ENCODE measurements at places on chromosomes 1 and 21.

- no peak for DNase-seq
Measured at GRCh38 chr1:56496158-56496557, 83.2 kb downstream of the PLPP3 start.

DNA sequence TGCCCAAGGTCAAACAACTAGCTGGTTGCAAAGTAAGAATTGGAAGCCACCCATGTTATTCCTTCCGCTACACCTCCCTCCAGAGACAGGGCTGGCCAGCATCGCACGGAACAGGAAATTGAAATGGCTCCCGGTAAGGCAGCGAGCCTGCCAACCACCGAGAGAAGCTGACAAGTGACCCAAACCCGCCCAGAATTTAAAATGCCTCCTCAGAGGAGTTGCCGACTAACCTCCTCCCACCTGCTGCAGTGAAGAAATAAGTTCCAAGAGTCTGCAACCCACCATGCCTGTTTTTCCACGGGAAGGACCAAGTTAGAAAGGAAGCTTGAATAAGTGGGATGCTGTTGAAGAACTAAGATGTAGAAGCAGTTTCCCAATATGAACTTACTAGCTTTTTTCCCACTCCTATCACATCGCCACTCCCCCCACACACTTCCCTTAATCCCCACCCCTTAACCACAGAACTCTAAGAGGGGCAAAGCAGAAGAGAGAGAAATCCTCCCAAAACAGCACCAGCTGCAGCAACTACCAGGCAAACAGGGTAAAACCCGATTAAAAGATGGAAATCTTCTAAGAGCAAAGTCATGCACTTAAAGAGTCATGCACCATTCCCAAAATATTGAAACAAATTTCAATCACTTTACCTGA is 78.6 kb downstream of the TIAM1 start:
- DNase-seq, result no peak

- DNase-seq, result no peak
Measured at GRCh38 chr1:71667216-71667615, 586.4 kb upstream of the ZRANB2 start.

DNA sequence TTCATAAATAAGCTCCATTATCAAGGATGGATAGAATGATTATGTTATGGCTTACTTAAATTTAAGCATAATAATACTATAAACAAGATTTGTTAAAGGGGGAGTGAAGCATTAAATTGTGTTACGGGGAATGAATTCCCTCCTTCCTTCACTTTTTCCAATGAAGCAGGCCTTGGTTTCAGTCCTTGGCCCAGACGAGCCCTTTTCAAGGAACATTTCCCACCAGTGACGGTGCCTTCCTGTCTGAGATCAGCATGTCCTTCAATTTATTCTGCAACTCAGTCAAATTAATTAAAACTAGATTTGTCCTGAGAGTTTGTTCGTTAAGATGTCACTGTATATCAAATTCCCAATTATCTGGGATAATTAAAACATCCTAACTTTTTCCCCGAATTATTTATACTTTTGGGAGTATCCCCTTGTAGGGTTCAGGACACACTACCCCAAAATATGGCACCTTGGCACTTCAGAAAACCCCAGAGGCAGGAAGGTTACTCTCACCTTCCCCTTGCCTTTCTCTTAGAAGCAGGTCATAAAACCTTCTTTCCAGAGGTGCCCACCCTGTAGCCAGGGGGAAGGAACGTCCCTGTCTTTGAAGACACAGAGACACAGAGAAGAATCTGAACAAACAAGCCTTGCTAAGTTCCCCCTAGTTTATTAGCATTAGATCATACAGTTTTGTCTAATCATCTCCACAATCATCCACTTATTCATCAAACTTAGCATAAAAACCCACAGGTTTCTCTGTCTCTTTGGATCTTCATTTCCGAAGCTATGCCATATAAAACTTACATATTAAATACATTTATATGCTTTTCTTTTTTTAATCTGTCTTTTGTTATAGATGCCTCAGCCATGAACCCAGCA is 86.2 kb upstream of the ARHGAP29 start:
- DNase-seq, result peak; percentile 79

DNA sequence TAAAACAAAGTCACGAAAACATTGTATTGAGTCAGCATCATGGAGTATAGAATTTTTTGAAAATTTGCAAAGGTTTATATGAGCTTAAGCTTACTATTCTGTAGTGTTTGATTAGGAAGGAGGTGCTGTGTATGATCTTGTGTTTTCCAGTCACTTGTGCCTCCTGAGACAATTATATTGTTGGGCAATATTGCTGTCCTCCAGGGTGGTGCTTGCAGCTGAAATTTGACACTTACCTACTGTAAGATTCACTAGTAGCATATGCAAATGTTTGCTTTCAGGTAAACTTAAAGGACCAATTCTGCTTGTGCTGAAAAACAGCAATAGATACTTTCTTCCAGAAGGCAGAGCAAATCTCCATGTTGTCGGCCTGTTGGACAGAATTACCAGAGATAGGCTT is 268.0 kb downstream of the TGFB2 start:
- no peak for DNase-seq

- DNase-seq, result no peak
Measured at GRCh38 chr1:98929437-98929836, 75.2 kb downstream of the PLPPR5 start.

DNA sequence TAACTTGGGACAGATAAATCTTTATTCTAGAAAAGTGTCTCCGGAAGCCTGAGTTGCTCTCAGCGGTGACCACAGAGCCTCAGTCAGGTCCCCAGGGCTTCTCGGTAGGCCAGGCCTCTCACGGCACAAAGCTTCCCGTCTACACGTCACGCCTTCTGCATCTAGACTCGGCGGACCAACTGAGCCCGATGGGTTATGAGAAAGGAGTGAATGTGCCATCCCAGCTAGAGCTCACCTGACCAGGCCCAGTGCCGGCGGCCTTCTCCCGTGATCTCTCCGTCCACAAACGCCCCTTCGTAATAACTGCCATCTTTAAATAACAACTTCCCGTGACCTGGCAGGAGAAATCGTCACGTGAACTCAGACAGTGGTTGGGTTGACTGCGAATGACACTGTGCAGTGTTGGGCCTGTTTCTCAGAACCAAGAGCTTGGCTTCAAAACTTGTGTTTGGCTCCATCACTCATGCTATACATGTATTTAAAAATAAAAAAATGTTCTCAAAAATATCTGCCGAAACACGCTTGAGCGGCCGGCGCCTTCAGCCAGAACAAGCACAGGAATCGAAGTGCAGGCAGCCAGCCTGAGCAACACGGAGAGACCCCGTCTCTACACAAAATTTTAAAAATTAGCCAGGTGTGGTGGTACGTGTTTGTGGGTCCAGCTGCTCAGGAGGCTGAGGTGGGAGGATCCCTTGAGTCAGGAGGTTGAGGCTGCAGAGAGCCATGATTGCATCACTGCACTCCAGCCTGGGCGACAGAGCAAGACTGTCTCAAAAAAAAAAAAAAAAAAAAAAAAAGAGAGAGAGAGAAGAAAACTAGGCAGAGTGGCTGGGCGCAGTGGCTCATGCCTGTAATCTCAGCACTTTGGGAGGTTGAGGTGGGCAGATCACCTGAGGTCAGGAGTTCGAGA is 3.1 kb downstream of the MORN1 start:
- no peak for DNase-seq

- DNase-seq, result no peak
Measured at GRCh38 chr1:15258833-15259621, 12.0 kb downstream of the FHAD1 start.

DNA sequence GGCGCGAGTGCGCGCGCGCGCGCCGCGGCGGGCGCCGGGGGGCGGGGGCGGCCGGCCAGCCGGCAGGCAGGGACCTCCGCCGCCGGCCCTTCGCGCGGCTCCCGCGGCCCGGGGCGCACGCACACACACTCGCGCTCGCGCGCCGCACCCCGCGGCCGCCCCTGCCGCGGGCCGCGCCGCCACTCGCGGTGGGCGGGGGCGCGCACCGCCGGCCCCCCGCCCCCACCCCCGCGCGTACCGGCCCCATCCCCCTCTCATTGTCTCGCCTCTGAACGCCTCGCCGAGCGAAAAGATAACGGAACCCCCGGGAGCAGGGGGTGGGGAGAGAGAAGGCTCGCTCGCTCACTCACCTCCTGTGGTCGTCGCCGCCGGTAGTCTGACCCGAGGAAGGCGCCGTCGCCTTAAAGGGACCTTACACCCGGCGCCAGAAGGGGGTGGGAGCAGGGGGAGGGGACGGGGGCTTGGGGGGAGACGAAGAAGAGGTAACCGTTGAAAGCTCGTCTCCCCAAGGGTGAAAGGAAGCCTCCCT is 428 bp downstream of the POGZ start:
- DNase-seq, result peak; percentile 35

GRCh38 chr1:151807766-151808165 is 2.5 kb upstream of the LINGO4 start:
- no peak for DNase-seq

- DNase-seq, result no peak
Measured at GRCh38 chr1:39048745-39049370, 22.7 kb downstream of the NDUFS5 start.

GRCh38 chr1:4119516-4120220 is 219.6 kb upstream of the C1orf174 start:
- no peak for DNase-seq

DNA sequence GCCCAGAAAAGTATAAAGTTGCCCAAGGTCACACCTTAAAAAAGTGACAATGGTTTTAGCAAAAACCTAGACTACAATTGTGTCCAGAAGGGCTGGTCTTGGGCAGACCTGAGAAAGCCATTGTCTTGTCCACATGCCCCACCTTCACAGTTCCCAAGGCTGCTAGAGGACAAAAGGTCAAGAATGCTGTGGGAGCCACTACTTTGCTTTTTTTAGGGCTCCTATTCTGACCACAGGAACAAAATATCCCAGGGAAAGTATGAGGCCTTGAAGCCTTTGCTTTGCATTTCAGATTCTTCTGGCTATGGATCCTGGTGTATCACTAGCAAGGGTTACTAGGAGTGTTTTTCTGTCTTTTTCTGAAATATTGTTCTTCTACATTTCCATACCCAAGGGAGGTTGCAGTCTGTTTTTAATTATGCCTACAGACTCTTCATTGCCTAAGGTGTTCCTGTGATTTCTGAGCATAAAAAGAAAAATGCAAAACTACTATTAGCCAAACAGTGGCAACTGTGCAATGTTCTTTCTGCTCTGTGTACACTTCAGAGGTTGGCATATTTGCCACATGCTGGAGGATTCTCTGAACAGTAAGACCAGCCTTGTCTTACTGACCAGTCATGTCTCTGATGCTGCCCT is 10.7 kb downstream of the C1orf162 start:
- DNase-seq, result no peak

- DNase-seq, result no peak
Measured at GRCh38 chr21:45522381-45522780, 19.9 kb downstream of the SLC19A1 start.

GRCh38 chr1:54081306-54082270 is 28.2 kb downstream of the TCEANC2 start:
- peak; percentile 59 for DNase-seq

DNA sequence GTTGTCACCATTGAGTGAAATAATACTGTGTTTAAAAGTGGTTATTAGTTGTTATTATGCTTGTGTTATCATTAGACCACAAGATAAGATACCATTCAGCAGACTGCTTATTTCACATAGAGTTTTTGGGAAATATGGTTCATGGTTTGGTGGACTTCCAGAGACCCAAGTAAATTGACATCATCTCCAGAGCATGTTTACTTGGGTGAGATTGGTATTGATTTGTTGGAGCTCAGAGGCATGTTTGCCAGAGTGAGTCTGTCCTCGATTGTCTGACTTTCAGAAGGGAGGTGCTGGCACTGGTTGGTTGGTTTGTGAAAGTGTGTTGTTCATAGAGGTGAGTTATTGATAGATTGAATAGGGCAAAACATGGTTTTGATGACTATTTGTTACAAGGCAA is 291.4 kb downstream of the TGFB2 start:
- no peak for DNase-seq

All from endothelial cell of umbilical vein (primary cell).